ENCODE measurements at places on chromosomes 4 and X. TPM values are rescaled to one million over a fixed set of nuclear protein-coding genes. Genes with fewer than 3 reads are reported as not detected.

The IL2 gene
- not detected for total RNA-seq

The RBM41 gene
- total RNA-seq = 11.8 TPM

The USP26 gene
- not detected for total RNA-seq

The RS1 gene
- total RNA-seq = not detected

The RTL3 gene
- total RNA-seq = not detected

The ELK1 gene
- total RNA-seq = 28.9 TPM

The TLR1 gene
- total RNA-seq = not detected

The IBSP gene
- total RNA-seq = not detected

The PAK3 gene
- not detected for total RNA-seq

The HDAC6 gene
- total RNA-seq = 99.6 TPM

The MAGEA4 gene
- not detected for total RNA-seq

- H3K27me3 ChIP-seq = no peaks in the 10 kb centered on the region
- no peaks in the 10 kb centered on the region for H3K36me3 ChIP-seq
- H3K4me1 ChIP-seq = no peaks in the 10 kb centered on the region
- no peak overlapping the region for H3K4me3 ChIP-seq
These were observed 25.6 kb upstream of the PRDM8 start for GRCh38 chr4:80171656-80172055.

DNA sequence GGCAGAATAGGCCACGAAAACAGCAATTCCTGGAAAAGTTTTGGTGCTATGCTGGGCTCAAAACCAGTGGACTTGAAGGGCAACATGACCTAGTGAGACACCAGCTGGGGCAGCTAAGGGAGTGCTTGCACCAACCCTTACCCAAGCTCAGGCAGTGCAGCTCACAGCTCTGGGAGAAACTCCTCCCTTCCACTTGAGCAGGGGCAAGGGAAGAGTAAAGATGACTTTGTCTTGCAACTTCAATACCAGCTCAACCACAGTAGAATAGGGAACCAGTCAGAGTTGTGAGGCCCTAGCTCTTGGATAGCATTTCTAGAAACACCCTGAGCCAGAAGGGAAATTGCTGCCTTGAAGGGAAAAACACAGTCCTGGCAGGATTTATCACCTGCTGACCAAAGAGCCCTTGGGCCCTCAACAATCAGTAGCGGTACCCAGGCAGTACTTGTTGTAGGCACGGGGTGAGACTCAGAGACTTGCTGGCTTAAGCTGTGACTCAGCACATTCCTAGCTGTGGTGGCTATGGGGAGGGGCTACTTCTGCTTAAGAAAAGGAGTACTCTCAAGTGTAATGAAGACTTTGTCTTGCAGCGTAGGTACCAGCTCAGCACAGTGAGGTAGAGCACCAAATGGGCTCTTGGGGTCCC, 19.7 kb upstream of the ABCG2 start:
- H3K27ac ChIP-seq = peak overlapping the region; percentile 94
- DNase-seq = peak; percentile 54
- H3K4me1 ChIP-seq = peaks cover 19% of the 10 kb centered on the region
- H3K4me3 ChIP-seq = no peak overlapping the region
- H3K27me3 ChIP-seq = no peaks in the 10 kb centered on the region
- H3K36me3 ChIP-seq = no peaks in the 10 kb centered on the region

- H3K4me1 ChIP-seq = peaks cover 22% of the 10 kb centered on the region
- peak; percentile 90 for DNase-seq
- H3K27ac ChIP-seq = peak within 1 kb of the TSS; percentile 89
- no peaks in the 10 kb centered on the region for H3K36me3 ChIP-seq
- H3K4me3 ChIP-seq = peak within 1 kb of the TSS; percentile 83
- H3K27me3 ChIP-seq = no peaks in the 10 kb centered on the region
These were observed at the start of gene TBC1D14 for GRCh38 chr4:6909113-6909969. TBC1D14 (plus strand) TSS chr4:6909826; CDS start chr4:6923390, 13,564 bp downstream.

- no peaks in the 10 kb centered on the region for H3K36me3 ChIP-seq
- H3K27ac ChIP-seq = no peak overlapping the region
- no peak for DNase-seq
- H3K4me1 ChIP-seq = no peaks in the 10 kb centered on the region
- no peaks in the 10 kb centered on the region for H3K27me3 ChIP-seq
These were observed 133.1 kb downstream of the KDR start for GRCh38 chr4:54992266-54992665.

DNA sequence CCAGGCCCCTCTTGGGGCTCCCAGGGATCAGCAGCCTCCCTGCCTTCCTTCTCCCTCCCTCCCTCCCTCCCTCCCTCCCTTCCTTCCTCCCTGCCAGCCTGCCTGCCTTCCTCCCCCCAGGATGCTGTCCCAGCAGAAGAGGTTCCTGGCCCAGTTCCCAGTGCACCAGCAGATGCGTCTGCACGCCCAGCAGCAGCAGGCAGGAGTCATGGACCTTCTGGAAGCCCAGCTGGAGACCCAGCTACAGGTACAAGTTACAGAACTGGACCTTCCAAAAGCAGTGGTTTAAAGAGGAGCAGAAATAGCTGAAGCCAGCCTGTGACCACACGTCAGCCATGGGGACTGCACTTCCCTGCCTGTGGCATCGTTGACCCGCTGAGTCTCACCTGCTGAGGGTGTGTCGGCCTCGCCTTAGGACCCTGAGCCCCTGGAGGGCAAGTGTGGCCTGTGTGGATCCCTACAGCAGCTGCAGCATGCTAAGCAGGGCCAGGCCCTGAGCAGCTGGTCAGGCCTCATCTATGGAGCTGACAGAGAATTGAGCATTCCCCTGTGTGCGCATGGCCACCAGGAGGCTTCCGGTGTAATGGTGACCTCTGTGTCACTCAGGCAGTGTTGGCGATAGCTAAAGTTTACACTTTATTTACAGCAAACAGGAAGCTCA, 84.7 kb downstream of the CRMP1 start:
- DNase-seq = no peak
- H3K4me1 ChIP-seq = no peaks in the 10 kb centered on the region
- H3K27ac ChIP-seq = no peak overlapping the region
- no peak overlapping the region for H3K4me3 ChIP-seq
- no peaks in the 10 kb centered on the region for H3K36me3 ChIP-seq

GRCh38 chr4:156656896-156657295, 314.7 kb downstream of the PDGFC start:
- H3K36me3 ChIP-seq = no peaks in the 10 kb centered on the region
- no peaks in the 10 kb centered on the region for H3K27me3 ChIP-seq

DNA sequence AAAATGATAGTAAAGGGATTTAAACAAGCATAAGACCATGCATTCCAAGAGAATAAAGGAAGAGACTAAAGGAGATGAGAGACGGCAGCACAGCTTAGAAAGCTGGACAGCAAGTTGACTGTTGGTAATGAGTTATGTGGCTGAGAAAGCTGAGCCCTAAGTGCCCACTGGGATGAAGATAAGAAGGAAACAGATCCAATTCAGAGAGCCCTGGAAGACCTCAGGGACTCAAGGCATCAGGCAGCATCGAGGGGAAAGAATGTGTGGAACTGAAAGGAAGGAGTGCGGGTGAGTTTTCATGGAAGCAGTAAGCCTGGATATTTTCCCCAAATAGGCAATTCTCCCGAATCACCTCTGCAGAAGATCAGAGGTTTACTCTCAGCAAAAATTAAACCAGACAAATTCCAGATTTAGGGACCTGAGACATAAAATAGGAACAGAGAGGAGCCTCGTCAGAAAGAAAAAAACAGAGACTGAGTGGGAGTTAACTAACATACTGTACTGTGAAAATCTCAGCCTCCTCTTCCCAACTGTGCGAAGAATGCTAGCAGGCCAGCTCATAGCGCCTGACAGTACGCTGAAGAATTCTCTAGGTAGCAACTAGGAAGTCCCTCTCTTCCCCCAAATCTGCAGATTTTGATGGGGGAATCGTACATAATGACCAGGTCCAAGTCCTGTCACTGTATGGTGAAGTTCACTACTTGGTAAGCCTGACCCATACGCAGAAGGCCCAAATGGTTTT, 187.7 kb upstream of the TAPT1 start:
- no peak for DNase-seq
- H3K36me3 ChIP-seq = no peaks in the 10 kb centered on the region
- no peak overlapping the region for H3K4me3 ChIP-seq
- H3K27me3 ChIP-seq = no peaks in the 10 kb centered on the region
- H3K4me1 ChIP-seq = no peaks in the 10 kb centered on the region

GRCh38 chrX:15664487-15665444, at the start of gene CLTRN:
CLTRN (minus strand) TSS chrX:15664805; CDS start chrX:15664775, 30 bp downstream.
- DNase-seq = no peak
- no peak within 1 kb of the TSS for H3K27ac ChIP-seq
- no peak within 1 kb of the TSS for H3K4me3 ChIP-seq
- no peaks in the 10 kb centered on the region for H3K36me3 ChIP-seq
- H3K4me1 ChIP-seq = 0 out of 2 replicates have a peak, but pooled peaks cover 4% of the 10 kb centered on the region

GRCh38 chr4:24104158-24104565, 214.3 kb upstream of the PPARGC1A start:
- no peak for DNase-seq
- no peaks in the 10 kb centered on the region for H3K27me3 ChIP-seq
- no peak overlapping the region for H3K4me3 ChIP-seq
- H3K36me3 ChIP-seq = no peaks in the 10 kb centered on the region

GRCh38 chr4:42398871-42399331, 1.6 kb downstream of the SHISA3 start:
- H3K4me3 ChIP-seq = no peak overlapping the region
- no peaks in the 10 kb centered on the region for H3K36me3 ChIP-seq
- no peak for DNase-seq
- no peak overlapping the region for H3K27ac ChIP-seq

GRCh38 chr4:184280591-184281071, 63.0 kb upstream of the ENPP6 start:
- no peak overlapping the region for H3K27ac ChIP-seq
- no peaks in the 10 kb centered on the region for H3K27me3 ChIP-seq
- no peaks in the 10 kb centered on the region for H3K36me3 ChIP-seq
- H3K4me3 ChIP-seq = no peak overlapping the region

GRCh38 chr4:117664706-117665444, 369.4 kb upstream of the NDST3 start:
- no peak overlapping the region for H3K27ac ChIP-seq
- H3K4me1 ChIP-seq = no peaks in the 10 kb centered on the region
- no peaks in the 10 kb centered on the region for H3K27me3 ChIP-seq

GRCh38 chr4:18815779-18816173, 794.2 kb upstream of the LCORL start:
- no peak for DNase-seq
- no peaks in the 10 kb centered on the region for H3K27me3 ChIP-seq
- no peaks in the 10 kb centered on the region for H3K36me3 ChIP-seq
- 0 out of 2 replicates have a peak, but pooled peaks cover 7% of the 10 kb centered on the region for H3K4me1 ChIP-seq
- H3K4me3 ChIP-seq = no peak overlapping the region

DNA sequence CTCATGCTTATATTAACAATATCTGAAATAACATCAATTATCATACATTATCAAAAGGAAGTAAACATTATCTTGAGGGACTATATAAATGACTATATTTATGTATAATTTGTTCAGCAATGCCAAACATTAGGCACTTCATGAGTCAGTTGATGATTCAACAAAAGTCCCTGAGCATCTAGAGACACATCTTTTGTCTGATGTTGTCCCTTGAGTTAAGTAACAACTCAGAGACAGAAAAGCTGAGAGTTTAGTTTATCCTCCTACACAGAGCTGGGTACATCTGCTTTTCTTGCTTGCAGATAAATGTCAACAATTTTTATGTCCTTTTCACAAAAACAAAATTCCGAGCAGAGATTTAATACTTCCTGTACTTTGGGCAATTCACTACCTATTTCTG, 311.1 kb downstream of the INPP4B start:
- no peaks in the 10 kb centered on the region for H3K27me3 ChIP-seq
- H3K4me1 ChIP-seq = no peaks in the 10 kb centered on the region
- no peak overlapping the region for H3K27ac ChIP-seq
- no peaks in the 10 kb centered on the region for H3K36me3 ChIP-seq
- DNase-seq = no peak

DNA sequence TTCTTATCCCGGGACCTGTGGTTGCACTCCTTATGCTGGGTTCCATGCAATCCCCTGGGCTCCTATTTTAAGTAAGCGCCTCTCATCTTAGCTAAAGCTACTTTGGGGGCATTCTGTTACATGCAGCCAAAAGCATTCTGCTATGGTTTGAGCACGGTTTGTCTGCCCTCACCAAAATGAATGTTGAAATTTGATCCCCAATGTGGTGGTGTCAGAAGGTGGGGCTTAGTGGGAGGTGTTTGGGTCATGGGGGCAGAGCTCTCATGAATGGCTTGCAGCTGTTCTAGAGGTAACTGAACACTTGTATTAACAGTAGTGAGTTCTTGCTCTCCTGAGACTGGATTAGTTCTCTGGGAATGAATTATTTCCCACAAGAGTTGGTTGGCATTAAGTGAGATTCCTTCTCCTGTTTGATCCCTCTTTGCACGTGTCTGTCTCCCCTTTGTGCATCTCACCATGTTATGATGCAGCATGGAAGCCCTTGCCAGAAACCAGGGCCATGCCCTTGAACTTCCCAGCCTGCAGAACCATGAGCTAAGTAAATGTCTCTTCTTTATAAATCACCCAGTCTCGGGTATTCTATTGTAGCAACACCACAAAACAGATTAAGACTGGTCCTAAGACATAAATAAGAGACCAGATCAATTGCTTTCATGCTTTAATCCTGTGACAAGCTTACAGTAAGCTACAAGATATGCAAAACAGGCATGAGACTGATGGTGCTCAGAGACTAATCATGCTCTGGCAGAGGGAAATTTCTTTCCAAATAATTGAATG, 141.8 kb downstream of the TSPAN5 start:
- no peak for DNase-seq
- H3K4me3 ChIP-seq = no peak overlapping the region
- H3K4me1 ChIP-seq = peaks cover 8% of the 10 kb centered on the region
- no peaks in the 10 kb centered on the region for H3K27me3 ChIP-seq
- no peaks in the 10 kb centered on the region for H3K36me3 ChIP-seq
- no peak overlapping the region for H3K27ac ChIP-seq

DNA sequence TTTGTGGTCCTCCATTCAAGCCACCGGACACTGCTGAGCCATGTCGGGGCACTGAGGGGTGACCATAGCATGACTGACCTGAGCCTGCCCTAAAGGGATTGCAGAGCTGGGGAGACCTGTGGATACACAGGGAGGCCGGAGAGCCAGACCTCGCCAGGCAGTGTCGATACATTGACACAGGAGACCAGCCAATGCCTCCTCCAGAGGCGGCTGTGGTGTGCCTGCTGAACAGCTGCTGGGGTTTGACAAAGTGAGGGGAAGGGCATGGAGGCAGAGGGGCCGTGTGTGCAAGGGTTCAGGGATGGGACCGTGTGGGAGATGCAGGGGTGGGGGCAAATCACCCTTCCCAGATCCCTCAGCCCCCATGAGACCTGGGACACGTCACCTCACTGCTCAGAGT, 48.0 kb downstream of the PPP2R2C start:
- 0 out of 2 replicates have a peak, but pooled peaks cover 2% of the 10 kb centered on the region for H3K27me3 ChIP-seq
- DNase-seq = no peak
- no peaks in the 10 kb centered on the region for H3K4me1 ChIP-seq
- no peak overlapping the region for H3K27ac ChIP-seq
- no peaks in the 10 kb centered on the region for H3K36me3 ChIP-seq

- peak; percentile 39 for DNase-seq
- H3K4me3 ChIP-seq = peak overlapping the region; percentile 85
- H3K4me1 ChIP-seq = peaks cover 18% of the 10 kb centered on the region
- no peaks in the 10 kb centered on the region for H3K27me3 ChIP-seq
- H3K36me3 ChIP-seq = no peaks in the 10 kb centered on the region
These were observed 1.5 kb downstream of the PLS3 start for GRCh38 chrX:115562480-115562847.

DNA sequence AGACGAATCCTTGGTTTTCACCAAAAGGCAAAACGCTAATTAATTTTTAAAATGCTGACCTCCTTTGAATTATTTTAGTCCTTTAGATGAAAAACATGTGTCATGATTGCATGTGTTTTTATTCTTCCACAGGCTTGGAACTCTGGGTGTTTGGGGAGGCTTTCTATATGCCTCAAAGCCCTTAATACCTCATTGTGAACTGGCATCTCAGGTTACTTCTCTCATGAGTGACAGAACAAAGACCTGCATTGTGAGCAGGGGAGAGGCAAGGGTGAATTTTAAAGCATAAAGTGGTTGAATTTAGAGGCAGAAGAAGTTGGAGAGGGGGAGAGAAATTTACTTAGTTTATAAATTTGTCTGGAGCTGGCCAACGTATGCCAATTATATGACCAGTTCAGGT, 119.5 kb downstream of the ARSF start:
- H3K4me3 ChIP-seq = no peak overlapping the region
- H3K36me3 ChIP-seq = no peaks in the 10 kb centered on the region
- H3K4me1 ChIP-seq = no peaks in the 10 kb centered on the region
- H3K27ac ChIP-seq = no peak overlapping the region
